Left ventricle myocardium superior (tissue), 1 donor: ENCODE measurements at places on chromosomes 5 and 9. TPM values are rescaled to one million over a fixed set of nuclear protein-coding genes. Genes with fewer than 3 reads are reported as not detected.
A peak's percentile ranks its signal among the peaks of the same experiment; 100 is the strongest.

Gene FAM81B
- 2.9 TPM for total RNA-seq

Gene TRAF1
- 2.4 TPM for total RNA-seq

Gene PHAX
- total RNA-seq, result 31.7 TPM

Gene SHLD3
- 1.9 TPM for total RNA-seq

Gene SNCAIP
- 1.7 TPM for total RNA-seq

Gene ZNF782
- total RNA-seq, result 4.4 TPM

Gene SPINK1
- not detected for total RNA-seq

Gene CNTFR
- 3.3 TPM for total RNA-seq

Gene CACNA1B
- total RNA-seq, result 0.20 TPM

DNA sequence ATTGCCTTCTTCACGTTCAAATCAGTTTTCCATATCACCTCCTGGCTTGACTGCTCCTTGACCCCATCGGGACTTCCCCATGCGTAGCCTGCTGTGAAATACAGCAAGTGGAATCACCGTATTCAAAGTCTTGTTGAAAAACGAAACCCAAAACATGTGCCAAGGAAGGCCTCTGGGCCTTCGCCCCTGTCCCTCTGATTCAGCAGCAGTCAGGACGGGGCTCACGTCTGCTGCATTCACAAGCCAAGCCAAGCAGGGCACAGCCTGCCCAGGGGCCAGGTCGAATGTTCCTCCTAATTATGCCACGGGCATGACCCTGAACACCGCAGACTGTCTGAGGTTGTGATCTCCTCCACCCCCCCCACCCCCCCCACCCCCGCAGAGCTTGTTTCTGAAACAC, 960 bp upstream of the CTNND2 start:
- DNase-seq, result no peak

DNA sequence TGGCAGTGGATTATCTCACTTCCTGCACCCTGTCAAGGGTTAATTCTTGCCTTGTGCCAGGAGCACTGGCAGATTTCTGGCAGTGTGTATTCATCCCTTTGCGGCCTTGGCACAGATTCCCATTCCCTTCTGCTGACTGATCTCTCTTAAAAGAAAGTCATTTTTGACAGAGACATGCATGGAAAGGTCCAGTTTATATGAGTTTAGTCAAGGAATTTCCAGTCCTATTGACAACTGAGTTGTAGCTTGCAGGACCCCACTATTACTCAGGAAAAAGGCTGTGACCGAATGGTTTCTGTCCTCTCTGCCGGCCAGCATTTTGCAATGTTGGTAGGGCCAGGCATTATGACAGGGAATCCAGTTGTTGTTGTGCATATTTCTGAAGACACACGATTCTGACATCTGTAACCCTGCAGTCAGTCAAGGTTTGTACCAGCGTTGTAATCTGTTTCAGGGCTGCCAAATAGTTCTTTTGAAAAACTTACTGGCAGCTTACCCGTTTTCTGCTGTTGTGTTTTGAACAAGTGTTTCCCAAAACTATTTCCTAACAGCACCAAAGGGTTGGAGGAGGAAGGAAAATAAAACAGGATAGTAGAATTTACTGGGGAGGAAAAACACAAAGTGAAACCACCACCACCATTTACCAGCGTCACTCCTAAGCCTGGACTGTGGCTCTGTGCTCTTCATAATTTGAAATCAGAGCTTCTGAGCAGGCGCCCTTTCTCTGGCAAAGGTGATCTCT, 243.4 kb upstream of the KLF4 start:
- no peak for DNase-seq

DNA sequence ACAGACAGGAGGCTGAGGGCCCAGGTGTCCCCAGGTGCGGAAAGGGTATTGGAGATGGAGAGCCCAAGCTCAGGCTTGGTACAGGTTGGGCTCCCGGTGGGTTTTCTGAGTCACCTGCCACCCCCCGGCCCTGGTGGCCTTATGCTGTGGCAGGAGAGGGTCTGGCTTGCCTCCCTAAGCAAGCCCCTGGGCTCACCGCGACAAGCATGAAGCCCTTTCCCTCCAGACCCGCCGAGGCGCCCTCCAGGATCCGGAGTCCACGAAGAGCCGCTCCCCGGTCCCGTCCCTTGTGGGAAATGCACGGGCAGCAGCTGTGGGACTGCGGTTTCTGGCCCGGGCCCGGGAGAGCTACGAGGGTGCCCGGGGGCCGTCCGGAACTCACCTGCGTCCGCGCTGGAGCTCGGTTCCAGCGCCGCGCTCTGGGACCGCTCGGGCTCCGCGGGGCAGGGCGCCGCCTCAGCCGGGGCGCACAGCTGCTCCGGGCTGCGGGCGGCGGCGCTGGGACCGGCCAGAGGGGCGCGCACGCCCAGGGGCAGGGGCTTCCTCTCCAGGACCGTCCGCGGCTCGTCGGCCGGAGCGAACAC, 757 bp downstream of the SAPCD2 start:
- DNase-seq, result peak; percentile 27

- no peak for DNase-seq
Measured at GRCh38 chr9:114309096-114309495, 13.8 kb upstream of the ORM1 start.

DNA sequence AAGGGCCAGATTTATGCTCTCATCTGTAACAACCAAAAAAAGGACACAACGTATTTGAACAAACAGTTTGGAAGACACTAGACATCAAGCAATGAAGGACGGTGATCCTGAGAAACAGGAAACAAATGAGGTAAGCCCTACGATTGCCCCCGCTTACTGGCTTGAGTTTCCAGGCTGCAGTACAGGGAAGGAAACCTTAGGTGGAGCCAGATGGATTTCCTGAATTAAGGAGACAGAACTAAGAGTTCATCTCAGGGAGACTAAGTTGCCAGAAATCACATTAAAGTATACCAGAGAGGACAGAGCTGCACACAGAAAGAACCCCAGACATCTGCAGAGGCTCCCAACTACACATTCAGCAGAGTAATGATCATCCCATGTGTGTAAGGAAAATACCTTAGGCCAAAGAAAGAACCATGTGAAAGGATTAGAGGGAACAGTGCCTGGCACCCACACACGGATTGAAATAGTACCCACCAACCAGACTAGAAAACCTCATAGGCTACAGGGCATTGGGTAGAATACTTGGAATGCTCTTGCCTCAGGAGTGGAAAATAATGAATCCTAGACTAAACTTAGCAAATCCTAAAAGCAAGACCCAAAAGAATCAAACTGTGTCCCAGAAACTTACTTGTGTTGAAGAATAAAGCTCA, 99.3 kb upstream of the NIPBL start:
- DNase-seq, result no peak

- DNase-seq, result peak; percentile 46
Measured at GRCh38 chr9:87676976-87677775, 48.7 kb upstream of the CTSL start.

- no peak for DNase-seq
Measured at GRCh38 chr5:77850536-77851175, 74.5 kb upstream of the TBCA start.

- DNase-seq, result peak; percentile 77
Measured at GRCh38 chr9:127586537-127586936, 25.5 kb upstream of the STXBP1 start.

GRCh38 chr9:4317681-4318080, 17.8 kb upstream of the GLIS3 start:
- DNase-seq, result no peak

DNA sequence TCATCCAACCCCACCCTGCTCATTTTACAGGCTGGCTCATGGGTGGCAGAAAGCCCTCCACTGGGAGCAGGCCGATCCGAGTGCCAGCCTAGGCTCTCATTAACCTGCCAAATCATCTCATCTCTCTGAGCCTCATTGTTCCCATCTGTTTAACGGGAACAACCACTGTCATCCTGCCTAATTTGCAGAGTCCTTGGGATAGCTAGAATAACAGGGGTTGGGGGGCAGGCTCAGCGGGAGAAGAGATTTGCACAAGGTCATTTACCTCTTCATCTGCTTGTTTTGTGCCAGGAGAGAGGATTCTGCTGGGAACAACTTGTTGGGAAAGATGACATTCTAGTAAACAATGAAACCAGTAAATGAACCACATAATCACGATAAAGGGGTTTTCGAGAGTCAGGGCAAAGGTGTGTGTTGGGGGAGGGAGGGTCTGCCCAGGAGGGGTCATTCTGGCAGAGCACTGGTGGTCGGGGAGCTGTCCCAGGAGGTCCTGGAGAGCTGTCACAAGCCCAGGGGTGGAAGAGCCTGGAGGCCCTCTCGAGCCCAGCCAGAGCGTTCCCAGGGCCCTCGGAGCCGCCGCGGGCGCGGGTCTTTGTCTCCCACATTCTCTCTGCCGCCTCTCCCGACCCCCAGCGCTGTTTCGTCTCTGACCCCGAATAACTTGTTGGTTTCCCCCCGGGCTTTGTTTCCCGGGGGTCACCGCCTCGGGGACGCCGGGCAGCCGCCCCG, 22.8 kb upstream of the NDST1 start:
- DNase-seq, result no peak

GRCh38 chr5:57650360-57651069, 167.9 kb upstream of the ACTBL2 start:
- no peak for DNase-seq

DNA sequence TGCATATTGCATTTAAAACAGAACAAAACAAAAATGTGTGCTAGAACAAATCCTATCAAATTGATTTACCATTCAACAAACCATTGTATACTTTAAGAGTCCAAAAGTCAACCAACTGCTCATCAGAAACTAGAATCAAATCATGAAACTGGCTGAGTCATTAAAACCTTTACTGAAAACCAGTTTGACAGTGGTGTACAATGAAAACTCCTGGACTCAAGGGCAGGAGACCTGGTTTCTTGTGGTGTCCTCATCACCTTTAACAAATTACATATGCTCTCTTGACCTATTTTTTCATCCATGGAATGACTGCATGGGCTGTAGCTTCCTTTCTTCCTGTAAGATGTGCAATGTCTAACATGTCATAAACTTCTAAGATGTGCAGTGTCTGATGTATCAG, 315.3 kb upstream of the SLC30A5 start:
- DNase-seq, result no peak

DNA sequence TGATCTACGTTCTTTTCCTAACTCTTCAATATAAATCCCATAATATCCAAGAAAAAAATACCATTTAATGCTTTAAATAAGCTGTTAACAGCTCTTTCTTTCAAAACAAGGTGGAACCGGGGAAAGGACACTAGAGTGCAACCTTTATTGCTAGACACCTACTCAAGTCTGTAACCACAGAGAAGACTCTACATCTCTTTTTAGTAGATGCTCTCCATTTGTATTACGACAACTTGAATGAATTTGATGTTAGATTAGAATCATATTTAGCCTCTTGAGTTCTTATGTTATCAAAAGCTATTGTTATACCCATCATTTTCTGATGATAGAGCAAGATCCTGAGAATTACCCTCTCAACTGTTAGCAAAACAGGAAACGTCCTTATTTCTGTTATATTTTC, 246.3 kb downstream of the MLLT3 start:
- no peak for DNase-seq

DNA sequence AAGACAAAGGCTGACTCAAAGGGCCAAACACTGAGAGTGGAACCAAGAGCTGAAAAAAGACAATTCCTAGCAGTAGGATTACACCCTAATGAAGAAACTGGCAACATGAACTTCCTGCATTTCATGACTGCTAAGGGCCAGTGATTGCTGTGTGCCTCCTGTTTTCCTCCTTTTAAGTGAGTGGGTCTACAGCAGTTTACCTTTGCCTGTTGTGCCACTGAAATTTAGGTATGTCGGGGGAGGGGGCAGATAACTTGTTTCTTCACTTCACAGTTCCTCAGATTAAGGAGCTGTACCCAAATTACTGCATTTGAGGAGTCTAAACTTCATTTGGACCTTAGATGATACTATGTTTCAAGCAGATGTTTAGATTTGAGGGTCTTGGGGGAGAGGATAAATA, 191.7 kb downstream of the MCTP1 start:
- no peak for DNase-seq

- DNase-seq, result no peak
Measured at GRCh38 chr5:139473105-139473504, 2.3 kb downstream of the SMIM33 start.

DNA sequence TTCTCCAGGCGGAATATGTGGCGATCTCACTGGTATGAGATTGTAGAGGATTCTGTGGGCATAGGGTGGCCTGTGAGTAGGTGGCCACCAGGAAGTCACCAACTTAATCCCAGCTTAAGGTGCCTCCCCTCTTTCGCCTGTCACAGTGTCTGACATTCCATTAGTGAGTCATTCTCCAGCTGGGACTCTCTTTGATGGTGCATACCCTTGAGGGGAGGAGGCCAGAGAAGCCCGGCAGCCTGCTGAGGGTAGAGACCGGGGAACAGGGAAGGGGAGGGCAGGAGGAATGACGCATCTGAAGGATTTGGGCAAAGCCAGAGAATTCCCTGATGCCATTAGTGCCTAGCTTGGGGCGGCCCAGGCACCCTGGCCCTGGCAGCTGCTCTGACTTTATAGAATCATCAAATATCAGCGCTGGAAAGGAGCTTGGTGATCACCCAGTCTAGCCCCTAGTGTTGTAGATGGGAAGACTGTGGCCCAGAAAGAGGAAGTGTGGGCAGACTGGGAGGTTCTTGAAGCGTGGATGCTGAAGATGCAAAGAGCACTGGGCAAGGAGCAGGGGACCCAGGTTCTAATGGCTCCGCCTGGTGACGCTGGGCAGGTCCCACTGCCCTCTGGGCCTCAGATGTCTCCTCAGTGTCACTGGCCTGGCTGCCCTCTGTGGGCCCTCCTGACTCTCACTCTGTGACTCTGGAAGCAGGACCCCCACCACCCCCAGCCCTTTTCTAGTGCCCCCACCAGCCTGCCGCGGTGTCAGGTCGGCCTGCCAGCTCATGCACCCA, 41.4 kb downstream of the DAB2IP start:
- DNase-seq, result no peak

DNA sequence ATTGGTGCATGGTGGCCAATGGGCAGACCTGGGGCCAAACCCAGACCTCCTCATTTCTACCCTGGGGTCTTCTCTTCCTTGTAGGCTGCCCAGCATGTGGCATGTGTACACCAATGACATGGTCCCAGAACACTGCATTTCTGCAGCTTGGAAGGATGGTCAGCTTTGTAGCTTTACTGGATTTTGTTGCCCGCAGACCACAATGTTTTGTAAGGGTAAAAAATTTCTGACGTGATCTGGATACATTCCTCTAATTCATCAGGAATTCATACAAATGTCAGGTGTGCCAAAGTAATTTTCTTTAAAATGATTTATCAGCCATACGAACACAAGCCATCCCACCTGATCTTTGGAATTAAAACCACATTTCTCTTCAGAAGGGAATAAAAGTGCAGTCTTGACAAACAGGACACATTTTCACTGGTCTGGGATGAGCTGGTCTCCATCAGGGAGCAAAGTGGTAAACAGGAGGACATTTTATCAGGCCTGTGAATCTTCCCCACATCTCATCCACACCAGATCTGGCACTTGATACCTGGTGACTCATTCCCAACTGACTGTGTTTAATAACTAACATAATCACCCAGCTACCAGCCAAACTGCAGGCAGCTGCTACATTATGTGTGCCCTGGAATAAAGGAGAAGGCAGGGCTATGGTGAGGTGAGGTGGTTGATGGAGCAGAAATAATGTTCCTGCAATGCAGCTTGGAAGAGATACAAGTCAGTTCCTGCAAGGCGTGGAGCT, 103.9 kb downstream of the SPOCK1 start:
- DNase-seq, result no peak

GRCh38 chr5:73234204-73234555, 61.2 kb downstream of the TMEM174 start:
- no peak for DNase-seq
